ENCODE measurements at places on chromosomes 12 and 14. TPM values are rescaled to one million over a fixed set of nuclear protein-coding genes. Genes with fewer than 3 reads are reported as not detected.

DNA sequence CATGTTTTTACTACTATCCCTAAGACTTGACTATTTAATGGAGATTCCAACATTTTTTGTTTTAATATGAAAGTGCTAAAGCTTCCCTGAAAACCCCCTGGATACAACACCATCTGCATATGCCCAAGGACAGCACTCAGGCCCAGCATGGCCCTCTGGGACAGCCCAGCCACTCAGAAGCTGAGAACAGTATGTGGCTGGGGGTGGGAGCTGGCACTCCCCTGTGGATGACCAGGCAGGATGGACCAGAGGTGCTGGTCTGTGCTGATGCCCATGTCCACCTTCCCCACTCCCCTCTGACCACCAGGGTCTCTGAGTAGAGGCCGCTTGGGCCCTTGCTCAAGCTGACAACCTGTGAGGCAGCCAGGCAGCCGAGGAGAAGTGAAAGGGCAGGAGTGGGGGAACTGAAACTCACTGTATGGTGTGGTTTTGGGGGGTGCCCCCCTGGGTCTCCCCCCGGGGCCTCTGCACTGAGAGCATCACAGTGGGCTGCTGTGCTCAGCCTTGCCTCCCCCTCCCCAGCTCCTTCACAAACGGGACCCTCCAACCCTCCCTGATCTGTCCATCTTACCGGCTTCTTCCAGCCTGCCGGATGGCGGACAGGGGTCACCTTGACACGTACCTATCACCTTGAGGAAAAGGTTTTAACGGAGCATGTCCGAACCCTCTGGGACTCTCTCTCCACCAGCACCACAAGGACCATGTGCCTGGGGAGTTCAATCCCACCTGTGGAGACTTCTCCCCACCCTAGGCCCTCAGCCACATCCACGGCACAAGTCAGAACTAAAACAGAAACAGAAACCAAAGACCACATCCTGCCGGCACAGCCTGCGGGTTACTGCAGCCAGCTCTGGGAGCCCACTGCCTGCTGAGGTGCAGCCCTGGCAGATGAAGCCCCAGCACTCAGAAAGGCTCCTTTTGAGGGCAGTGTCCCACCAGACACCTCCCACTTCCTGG is at the start of gene TMEM229B:
TSS of gene TMEM229B (minus strand) at position 785 of the 957 bp plus-strand sequence. CDS start 14,798 bp downstream, outside the sequence.
- peaks cover 18% of the 10 kb centered on the region for H3K4me1 ChIP-seq
- no peak for DNase-seq
- no peaks in the 10 kb centered on the region for H3K27me3 ChIP-seq
- peaks cover 11% of the 10 kb centered on the region for H3K36me3 ChIP-seq

GRCh38 chr12:52155048-52155868 is 36.6 kb downstream of the KRT80 start:
- H3K4me3 ChIP-seq = no peak overlapping the region
- DNase-seq = no peak
- peaks cover 27% of the 10 kb centered on the region for H3K4me1 ChIP-seq
- H3K36me3 ChIP-seq = no peaks in the 10 kb centered on the region

DNA sequence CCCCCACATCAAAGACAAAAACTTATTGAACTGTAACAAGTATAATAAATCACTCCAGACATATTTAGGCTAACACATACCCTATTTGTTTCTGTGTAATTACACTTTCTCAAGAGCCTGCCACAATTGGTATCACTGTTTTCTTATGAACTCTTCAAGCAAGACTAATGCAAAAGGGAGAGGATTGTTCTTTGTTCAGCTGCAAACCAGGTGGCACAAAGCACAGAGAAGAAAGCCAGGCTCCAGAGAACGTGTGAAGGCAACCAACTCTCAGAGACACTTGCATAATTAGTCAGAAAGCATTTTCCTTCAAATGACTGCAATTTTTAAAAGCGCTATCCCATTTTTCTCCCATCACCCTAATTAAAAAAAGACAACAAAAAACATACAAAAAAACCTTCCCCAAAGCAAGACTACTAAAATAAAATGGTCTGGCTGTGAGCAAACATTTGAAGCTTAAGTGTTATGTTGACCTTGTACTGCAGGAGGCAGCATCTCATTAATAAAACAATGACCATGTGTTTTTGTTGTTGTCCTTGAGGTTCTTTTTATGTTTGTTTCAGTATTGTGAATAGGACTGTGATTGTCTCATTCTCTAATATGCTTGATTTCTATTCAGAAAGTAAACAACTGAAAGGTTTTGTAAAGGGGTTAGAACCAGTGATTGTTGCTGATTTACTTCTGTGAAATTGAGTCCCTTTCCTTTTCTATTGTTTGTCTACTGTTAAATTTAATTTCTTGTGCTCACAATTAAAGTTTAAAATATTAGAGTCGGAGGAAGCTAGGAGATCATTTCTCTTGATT is 452.7 kb upstream of the PDE3A start:
- H3K27ac ChIP-seq = no peak overlapping the region
- H3K4me1 ChIP-seq = peaks cover 21% of the 10 kb centered on the region
- no peak for DNase-seq
- no peaks in the 10 kb centered on the region for H3K27me3 ChIP-seq
- H3K36me3 ChIP-seq = no peaks in the 10 kb centered on the region
- H3K4me3 ChIP-seq = no peak overlapping the region

ARL1 gene
- total RNA-seq = 48.5 TPM

GRCh38 chr12:111451649-111452129 is 46.0 kb downstream of the SH2B3 start:
- peaks cover 57% of the 10 kb centered on the region for H3K4me1 ChIP-seq
- H3K27ac ChIP-seq = no peak overlapping the region
- H3K36me3 ChIP-seq = peaks cover 98% of the 10 kb centered on the region

DNA sequence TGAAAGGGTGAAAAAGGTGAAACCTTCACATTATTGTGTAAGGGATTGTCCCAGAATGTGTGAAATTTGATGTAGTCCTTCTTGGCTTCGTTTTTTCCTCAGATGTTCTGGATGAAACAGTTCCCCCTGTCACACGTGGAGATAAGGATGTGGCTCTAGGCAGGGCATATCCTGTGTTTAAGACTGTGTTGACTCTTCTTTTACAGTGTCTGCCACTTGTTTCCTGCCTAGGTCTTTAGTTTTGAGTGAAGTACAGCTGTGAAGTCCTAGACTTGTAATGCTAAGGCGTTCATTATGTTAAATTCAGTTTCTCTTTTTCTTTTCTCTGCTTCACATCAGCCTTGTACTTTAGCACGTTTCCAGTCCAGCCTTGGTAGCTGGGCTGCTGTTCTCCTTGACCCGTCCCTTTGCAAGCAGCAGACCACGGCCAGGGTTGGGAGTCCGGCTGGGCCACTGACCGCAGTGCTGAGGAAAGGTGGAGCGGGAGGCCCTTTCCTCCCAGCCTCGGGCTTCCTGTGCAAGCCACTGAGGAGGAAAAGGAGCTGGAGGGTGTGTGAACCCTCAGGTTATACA is 59.1 kb downstream of the RASSF3 start:
- no peak for DNase-seq
- no peaks in the 10 kb centered on the region for H3K27me3 ChIP-seq
- H3K4me3 ChIP-seq = no peak overlapping the region
- peak overlapping the region; percentile 85 for H3K27ac ChIP-seq
- peaks cover 90% of the 10 kb centered on the region for H3K4me1 ChIP-seq

DNA sequence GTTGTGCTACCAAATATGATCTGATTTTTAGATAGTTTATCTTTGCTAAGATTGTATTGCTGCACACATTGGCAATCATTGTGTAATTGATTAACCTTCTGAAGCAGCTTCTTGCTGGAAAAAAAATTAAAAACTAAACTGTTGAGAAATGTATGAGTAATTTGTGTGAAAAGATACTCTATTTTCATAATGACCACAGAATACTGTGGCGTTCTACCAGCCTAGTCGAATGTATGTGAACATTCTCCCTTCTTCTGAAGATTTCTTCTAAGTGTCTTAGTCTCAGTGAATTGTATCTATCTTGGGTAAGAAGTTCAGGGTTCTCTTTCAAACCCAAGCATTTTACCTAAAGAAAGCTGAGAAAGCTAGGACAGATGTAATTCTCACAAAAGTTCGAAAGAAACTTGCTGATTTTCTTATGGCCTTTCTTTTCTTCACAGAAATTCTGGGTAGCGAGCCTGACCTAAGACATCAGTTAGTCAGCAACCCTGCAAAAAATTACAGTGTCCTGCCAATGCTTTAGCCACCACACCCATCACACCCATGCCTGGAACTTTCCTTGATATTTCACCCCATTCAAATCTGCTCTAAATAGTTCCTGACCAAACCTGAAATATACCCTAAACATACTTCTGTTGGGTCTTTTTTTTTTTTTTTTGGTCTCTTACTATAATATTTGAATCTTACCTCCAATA is 27.1 kb upstream of the C12orf71 start:
- DNase-seq = no peak
- H3K4me3 ChIP-seq = no peak overlapping the region
- no peaks in the 10 kb centered on the region for H3K36me3 ChIP-seq

- no peaks in the 10 kb centered on the region for H3K4me1 ChIP-seq
- no peaks in the 10 kb centered on the region for H3K36me3 ChIP-seq
- no peaks in the 10 kb centered on the region for H3K27me3 ChIP-seq
- H3K27ac ChIP-seq = no peak overlapping the region
- no peak overlapping the region for H3K4me3 ChIP-seq
Observed at GRCh38 chr14:69945912-69946311, 66.7 kb downstream of the SMOC1 start.

- no peak for DNase-seq
- H3K27ac ChIP-seq = no peak overlapping the region
- H3K4me3 ChIP-seq = no peak overlapping the region
- H3K36me3 ChIP-seq = no peaks in the 10 kb centered on the region
Observed at GRCh38 chr14:61025251-61026223, 44.5 kb downstream of the SLC38A6 start.

ARMH4 gene
- total RNA-seq = 5.0 TPM

DNA sequence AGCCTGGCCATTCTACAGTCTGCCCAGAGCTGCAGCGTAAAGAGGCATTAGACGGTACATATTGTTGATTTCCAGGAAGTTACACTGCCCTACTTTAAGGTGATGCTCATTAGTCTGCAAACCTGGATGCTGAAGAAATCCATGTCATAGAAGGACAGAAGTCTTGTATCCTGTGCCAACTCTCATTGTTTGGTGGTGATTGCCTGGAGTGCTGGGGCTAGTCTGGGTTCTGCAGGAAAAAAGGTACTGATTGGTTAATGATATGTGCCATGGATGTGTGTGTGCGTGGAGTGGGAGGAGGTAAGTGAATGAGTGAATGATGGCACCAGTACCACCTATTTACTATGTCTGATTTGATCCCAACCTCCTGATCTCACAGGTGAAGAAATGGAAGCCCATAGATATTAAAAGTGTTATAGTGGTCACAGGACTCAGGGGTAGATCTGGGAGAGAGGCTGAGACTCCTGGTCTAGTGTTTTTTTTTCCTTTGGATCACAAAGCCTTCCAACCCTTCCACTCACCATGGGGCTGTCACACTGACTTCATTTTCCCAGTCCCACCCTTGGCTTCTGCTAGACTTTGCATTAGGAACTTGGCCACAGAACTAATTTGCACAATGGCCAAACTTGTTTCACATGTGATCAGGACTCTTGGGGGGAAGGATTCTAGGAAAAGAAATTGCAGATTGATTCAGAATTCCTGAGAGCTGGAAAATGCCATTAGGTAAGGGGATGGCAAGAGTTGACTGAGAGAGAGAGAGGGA is 96.1 kb downstream of the TMX1 start:
- H3K4me1 ChIP-seq = peaks cover 38% of the 10 kb centered on the region
- H3K4me3 ChIP-seq = no peak overlapping the region
- DNase-seq = peak; percentile 81
- no peaks in the 10 kb centered on the region for H3K27me3 ChIP-seq

NAB2 gene
- 41.5 TPM for total RNA-seq

- no peak overlapping the region for H3K4me3 ChIP-seq
- no peaks in the 10 kb centered on the region for H3K4me1 ChIP-seq
- no peaks in the 10 kb centered on the region for H3K36me3 ChIP-seq
Observed at GRCh38 chr14:70856851-70857495, 47.7 kb upstream of the MAP3K9 start.

GRCh38 chr12:116806845-116807440 is 68.8 kb downstream of the RNFT2 start:
- no peak overlapping the region for H3K4me3 ChIP-seq
- no peak overlapping the region for H3K27ac ChIP-seq
- no peaks in the 10 kb centered on the region for H3K4me1 ChIP-seq
- H3K36me3 ChIP-seq = no peaks in the 10 kb centered on the region

GRCh38 chr12:116133149-116133548 is 144.3 kb downstream of the MED13L start:
- DNase-seq = no peak
- H3K4me3 ChIP-seq = no peak overlapping the region
- peak overlapping the region; percentile 46 for H3K27ac ChIP-seq
- no peaks in the 10 kb centered on the region for H3K36me3 ChIP-seq

CD27 gene
- 0.66 TPM for total RNA-seq

GRCh38 chr12:124457287-124458219 is 109.9 kb downstream of the NCOR2 start:
- peak overlapping the region; percentile 91 for H3K27ac ChIP-seq
- no peaks in the 10 kb centered on the region for H3K27me3 ChIP-seq
- peak; percentile 96 for DNase-seq
- H3K4me1 ChIP-seq = peaks cover 67% of the 10 kb centered on the region
- peaks cover 15% of the 10 kb centered on the region for H3K36me3 ChIP-seq

IL26 gene
- not detected for total RNA-seq
